ENCODE measurements at places on chromosomes 13 and 19.
A peak's percentile ranks its signal among the peaks of the same experiment; 100 is the strongest.

GRCh38 chr13:112575675-112576074, 12.3 kb downstream of the TUBGCP3 start:
- no peak for DNase-seq

DNA sequence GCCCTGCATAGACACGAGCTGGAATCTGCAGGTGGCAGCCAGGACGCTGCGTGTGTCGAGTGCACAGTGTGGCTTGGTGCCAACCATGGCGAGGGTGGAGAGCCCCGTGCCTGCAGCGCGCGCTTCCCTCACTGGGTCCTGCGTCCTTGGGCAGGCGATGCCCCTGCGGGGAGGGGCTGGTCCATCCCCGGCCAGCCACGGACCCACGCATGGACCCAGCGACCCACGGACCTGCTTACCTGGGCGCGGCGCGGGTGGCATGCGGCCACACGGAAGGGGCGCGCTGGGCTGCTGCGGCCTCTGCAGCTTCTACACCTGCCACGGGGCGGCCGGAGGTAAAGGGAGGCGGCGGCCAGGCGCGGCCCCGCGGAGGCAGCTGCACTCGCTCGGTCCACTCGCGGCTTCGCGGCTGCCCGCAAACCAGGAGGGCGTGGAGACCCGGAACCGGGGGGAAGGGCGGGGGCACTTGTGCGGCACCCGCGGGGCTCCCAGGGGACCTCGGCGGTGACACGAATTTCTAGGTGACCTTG, 569 bp upstream of the MCF2L start:
- DNase-seq: peak; percentile 40

DNA sequence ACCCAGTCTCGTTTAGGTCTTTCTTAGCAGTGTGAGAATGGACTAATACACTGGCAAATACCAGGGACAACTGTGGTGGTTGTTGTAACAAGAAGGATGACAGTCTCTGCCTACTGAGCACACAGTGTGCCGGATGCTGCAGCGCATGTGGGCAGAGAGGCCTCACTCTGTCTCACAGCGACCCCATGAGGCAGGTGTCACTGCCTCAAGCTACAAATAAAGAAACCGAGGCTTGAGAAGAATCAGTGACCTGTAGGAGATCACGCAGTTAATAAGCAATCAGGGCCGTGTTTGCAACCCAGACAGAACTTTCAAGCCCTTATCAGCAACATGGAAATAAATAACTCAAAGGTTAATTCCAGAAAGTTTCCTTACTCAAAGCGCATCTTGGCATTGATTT, 40.5 kb upstream of the GAS6 start:
- no peak for DNase-seq

GRCh38 chr19:45079911-45080370, 881 bp downstream of the GEMIN7 start:
- no peak for DNase-seq

- DNase-seq: no peak
Measured at GRCh38 chr19:19171821-19172532, 1.9 kb upstream of the MEF2B start.

DNA sequence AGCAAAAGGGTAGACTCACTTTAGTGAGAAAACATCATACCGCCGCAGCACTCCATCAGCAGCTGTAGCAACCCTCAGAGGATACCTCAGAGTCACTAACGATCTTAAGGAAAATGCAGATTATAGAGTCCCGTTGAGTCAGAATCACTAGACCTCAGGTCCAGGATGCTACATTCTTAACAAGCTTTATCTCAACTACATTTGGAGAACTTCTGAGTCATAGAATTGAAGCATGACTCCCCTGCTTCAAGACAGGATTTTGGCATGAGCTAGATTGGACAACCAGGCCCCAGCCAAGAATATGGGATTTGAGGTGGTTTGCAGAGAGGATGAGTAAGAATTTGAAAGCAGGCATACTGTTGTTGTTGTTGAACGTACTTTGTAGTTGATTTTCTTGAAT, 118.9 kb upstream of the UBL3 start:
- DNase-seq: no peak

DNA sequence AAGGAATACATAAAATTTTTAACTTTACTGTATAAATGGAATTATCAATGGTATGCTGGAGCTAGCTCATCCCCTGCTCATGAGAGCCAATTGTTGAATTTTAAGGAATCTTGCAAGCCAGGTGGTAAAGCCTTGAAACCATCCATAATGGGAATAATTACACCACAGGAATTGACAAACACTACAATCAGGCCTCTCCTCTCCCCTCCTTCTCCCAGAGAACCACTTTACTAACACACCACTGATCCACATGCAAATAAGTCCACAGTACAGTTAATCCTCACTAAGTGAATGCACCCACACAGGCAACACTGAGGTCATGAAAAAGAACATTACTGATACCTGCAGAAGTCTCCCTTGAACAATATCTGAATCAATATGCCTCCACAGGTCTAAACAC, 140.5 kb downstream of the KLF12 start:
- no peak for DNase-seq

GRCh38 chr19:41261474-41262190, 2.5 kb upstream of the HNRNPUL1 start:
- no peak for DNase-seq

GRCh38 chr13:51626749-51627148, 42.5 kb downstream of the WDFY2 start:
- DNase-seq: no peak

GRCh38 chr19:13978351-13979243, 26.3 kb downstream of the DCAF15 start:
- no peak for DNase-seq

- DNase-seq: no peak
Measured at GRCh38 chr13:77477299-77477848, 58.1 kb upstream of the SCEL start.

DNA sequence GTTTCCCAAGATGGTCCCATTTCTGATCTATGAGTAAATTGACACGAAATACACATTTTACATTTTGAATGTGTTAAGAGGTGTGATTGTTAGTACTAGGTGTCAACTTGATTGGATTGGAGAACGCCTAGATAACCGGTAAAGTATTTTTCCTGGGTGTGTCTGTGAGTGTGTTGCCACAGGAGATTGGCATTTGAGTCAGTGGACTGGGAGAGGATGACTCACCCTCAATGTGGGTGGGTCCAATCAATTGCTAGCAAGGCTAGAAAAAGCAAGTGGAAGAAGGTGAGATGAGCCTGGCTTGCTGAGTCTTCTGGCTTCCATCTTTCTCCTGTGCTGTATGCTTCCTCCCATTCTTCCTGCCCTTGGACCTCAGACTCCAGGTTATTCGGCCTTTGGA, 960.7 kb upstream of the PCDH9 start:
- DNase-seq: no peak

GRCh38 chr19:1015061-1015781, 5.7 kb downstream of the TMEM259 start:
- DNase-seq: no peak

- no peak for DNase-seq
Measured at GRCh38 chr13:46899801-46900200, 2.9 kb upstream of the HTR2A start.

DNA sequence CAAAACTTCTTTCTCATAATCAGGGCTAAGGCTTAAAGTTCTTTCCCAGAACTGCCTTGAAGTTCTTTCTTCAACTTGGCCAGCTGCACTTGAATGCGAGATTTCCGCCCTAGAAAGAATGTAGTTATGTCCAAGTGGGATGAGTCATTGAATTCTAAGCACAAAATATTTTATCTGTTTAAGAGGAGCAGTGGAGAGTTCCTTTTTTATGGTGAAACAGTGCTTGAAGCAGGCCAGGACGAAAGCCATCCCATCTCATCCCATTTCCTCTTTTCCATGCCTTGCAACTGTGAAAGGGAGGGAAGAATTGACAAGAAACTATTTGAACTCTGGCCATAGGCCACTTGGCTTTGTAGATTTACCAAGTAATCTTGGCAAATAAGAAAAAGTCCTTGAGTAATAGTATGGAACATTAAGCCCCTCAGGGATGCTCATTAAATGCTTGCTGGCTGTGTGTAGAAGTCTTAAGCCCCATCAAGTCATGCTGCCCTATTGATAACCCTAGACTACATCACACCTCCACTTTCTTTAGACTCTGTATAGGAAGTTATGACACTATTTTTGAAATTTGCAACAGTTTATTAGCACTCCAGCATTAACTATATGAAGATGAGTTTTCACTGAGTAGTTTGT, 174.5 kb downstream of the KCTD12 start:
- no peak for DNase-seq

GRCh38 chr19:38455031-38455430, 21.5 kb downstream of the RYR1 start:
- DNase-seq: no peak

- DNase-seq: no peak
Measured at GRCh38 chr13:32264407-32264806, 50.8 kb downstream of the ZAR1L start.

DNA sequence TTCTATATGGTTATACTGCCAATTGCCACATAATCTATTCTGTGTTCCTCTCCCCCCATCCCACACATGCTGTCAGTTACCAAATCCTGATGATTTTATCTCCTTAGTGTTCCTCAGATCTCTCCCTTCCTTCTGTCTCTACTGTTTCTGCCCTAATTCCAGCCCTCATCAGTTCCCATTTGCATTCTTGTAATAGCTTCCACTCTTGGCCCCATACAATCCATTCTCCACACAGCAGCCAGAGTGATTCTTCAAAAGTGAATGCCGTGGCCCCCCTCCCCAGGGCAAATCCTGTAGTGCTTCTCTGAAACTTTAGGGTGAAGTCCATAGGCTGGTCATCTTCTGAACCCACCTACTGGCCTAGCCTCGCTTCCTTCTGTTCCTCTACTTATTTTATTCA, 114.4 kb downstream of the ZAR1L start:
- DNase-seq: no peak

DNA sequence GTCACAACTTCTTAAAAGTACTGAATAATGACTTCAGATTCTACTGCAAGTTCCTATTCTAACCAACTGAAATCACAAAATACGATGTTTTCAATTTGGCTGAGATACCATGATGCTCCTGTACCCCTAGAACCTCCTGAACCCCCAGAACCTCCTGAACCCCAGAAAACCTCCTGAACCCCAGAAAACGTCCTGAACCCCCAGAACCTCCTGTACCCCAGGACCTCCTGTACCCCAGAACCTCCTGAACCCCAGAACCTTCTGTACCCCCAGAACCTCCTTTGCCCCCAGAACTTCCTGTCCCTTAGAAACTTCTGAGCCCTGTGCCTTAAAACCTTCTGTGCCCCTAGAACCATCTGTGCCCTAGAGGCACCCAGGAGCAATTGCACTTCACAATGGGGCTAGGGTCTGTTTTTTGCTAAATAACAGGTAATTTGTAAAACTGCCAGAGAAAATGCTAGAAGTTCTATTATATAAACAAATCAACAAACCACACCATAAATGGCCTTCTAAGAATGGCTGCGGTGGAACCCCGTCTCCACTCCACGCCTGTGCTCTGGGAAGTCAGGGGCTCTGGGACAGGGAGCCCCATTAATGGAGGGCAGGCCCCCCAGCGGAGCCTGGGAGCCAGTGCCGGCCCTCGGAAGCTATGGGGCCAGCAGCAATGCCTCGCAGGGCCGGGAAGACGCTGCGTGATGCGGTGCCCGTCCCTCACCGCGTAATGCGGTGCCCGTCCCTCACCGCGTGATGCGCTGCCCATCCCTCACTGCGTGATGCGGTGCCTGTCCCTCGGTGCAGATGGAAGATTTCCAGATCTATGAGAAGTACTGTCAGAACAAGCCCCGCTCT, 21.3 kb upstream of the F7 start:
- no peak for DNase-seq

DNA sequence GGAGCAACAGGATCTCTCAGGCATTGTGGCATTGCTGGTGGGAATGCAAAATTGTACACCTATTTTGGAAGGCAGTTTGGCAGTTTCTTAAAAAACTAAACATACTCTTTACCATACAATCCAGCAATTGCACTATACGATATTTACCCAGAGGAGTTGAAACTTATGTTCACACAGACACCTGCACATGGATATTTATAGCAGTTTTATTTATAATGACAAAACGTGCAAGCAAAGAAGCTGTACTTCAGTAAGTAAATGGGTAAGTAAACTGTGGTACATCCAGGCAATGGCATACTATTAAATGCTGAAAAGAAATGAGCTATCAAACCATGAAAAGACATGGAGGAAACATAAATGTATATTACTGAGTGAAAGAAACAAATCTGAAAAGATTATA, 71.6 kb upstream of the UBAC2 start:
- no peak for DNase-seq
